ENCODE measurements at places on chromosomes 1 and 21.
A peak's percentile ranks its signal among the peaks of the same experiment; 100 is the strongest.

DNA sequence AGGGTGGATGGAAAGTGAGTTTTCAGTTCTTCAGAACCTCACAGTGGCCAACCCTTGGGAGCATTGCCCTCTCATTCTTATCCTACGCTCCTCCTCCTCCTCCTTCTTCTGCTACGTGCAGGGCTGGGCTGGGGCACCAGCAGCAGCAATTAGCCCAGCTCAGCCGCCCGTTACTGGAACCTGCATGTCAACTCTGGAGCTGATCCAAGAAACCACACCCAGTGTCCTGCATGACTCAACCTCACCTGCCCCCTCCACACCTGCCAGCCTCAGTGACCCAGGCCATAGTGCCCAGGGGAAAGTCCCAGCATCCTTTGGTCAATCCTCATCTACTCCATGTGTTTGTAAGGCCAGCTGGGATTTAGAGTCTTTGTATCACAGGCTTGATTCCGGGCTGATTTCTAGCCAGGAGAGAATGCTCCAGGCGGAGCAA, 12.6 kb downstream of the ELF3 start:
- no peak for DNase-seq

GRCh38 chr1:118084400-118084799, 100.6 kb downstream of the SPAG17 start:
- DNase-seq, result no peak

DNA sequence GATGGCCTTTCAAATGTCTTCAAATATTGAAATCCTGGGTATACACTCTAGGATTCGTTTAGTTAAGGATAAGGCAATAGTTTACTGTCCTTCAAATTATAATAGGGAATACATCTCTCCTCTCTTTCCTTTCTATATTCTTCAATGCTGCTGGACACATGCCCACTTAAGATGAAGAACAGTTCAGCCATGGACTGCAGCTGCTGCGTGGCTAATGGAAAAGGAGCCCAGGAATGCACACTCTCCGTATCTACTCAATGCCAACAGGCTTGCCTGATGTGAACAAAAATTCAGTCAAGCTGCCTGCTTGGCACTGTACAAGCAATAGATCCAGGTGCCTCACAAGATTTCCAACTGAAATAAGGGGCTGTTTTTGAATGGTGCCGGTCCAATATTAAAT, 321.2 kb upstream of the LYPLAL1 start:
- no peak for DNase-seq

- no peak for DNase-seq
Measured at GRCh38 chr1:154877370-154877974, 7.4 kb upstream of the KCNN3 start.

GRCh38 chr1:111593403-111594305, 25.9 kb upstream of the RAP1A start:
- no peak for DNase-seq

- peak; percentile 55 for DNase-seq
Measured at GRCh38 chr1:20640183-20640597, 6.9 kb downstream of the PINK1 start.

DNA sequence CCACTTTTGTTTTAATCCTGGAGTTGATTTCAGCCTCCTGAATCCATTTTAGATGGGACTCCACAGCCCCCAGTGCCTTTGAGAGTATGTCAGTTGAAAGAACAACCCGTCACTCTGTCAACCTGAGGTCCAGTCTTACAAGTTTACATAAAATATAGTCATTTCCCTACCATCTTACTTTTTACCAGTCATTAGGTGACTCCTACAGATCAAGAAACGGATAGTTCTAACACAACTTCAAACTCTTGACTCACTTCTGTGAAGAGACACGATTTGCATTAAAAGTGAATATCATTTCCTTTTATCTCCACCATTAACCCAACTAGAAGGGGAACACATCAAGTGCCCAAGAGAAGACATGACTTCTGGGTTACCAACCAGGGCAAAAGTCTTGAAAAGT, 147.1 kb downstream of the NTPCR start:
- DNase-seq, result no peak

- no peak for DNase-seq
Measured at GRCh38 chr1:78156805-78157521, 111.2 kb downstream of the GIPC2 start.
